ENCODE measurements at places on chromosomes 3 and 15.

GRCh38 chr15:91924837-91925495 lies 71.5 kb downstream of the SLCO3A1 start:
- no peak overlapping the region for H3K4me3 ChIP-seq
- no peak for DNase-seq
- peak overlapping the region; percentile 43 for H3K27ac ChIP-seq
- no peaks in the 10 kb centered on the region for H3K27me3 ChIP-seq
- no peaks in the 10 kb centered on the region for H3K36me3 ChIP-seq

DNA sequence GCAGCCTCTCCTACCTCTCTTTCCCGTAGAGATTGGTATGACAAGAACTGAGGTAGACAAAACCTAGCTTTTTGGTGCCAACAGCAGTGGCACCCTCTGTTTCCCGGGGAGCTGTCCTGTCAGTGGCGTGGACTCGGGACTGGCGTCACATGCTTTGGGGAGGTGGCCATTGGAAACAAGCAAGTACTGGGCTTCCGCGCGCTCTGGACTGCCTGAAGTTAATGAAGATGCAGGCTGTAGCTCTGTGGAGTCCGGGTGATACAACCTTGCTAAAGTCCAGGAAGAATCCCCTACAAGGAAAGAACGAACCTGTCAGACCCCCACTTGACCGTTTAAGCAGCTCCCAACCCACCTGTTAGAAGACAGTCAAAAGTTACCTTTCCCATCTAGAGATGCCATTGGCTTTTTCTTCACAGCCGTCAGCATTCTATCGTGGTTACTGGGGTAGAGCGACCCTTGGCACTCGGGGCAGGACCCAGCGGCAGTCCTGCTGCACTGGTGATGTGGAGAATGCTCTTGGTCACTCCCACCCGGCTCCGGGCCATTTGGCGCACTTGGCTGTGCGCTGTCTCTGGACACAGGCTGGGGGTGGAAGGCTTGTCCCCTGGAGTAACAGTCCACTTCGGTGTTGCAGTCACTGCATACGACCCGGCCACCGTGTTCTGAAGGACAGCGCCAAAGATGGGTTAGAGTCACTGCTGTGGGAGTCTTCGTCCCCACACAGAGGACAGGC lies 120.5 kb downstream of the LRIG1 start:
- no peaks in the 10 kb centered on the region for H3K27me3 ChIP-seq
- no peak overlapping the region for H3K4me3 ChIP-seq
- DNase-seq, result no peak
- H3K36me3 ChIP-seq, result peaks cover 4% of the 10 kb centered on the region
- H3K4me1 ChIP-seq, result peaks cover 20% of the 10 kb centered on the region
- H3K27ac ChIP-seq, result peak overlapping the region; percentile 88

DNA sequence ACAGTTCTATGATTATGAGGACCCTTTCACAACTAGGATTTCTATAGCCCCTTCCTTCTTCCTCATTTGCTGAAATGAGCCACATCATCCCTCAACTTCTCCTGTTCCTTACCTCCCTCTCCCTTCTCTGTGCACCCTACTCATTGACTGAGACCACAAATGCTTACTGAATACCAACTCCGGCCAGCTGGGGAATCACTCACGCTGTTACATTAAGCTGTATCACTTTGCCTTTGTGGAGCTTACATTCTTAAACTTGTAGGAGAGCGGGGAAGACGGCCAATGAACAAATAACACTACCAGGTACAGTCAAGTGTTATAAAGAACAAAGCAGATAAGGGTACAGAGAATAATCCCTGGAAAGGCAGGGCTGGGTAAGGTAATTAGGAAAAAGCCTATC lies 5.7 kb downstream of the SUCLG2 start:
- H3K27ac ChIP-seq, result no peak overlapping the region
- DNase-seq, result no peak
- H3K4me3 ChIP-seq, result no peak overlapping the region
- peaks cover 44% of the 10 kb centered on the region for H3K4me1 ChIP-seq
- peaks cover 12% of the 10 kb centered on the region for H3K36me3 ChIP-seq
- no peaks in the 10 kb centered on the region for H3K27me3 ChIP-seq

- H3K4me1 ChIP-seq, result peaks cover 5% of the 10 kb centered on the region
- H3K4me3 ChIP-seq, result no peak overlapping the region
- DNase-seq, result no peak
- H3K27ac ChIP-seq, result no peak overlapping the region
- peaks cover 13% of the 10 kb centered on the region for H3K36me3 ChIP-seq
These were observed 67.7 kb downstream of the SCAPER start for GRCh38 chr15:76837474-76837873.

GRCh38 chr3:72458375-72458774 lies 389.9 kb downstream of the SHQ1 start:
- peaks cover 3% of the 10 kb centered on the region for H3K36me3 ChIP-seq
- no peak overlapping the region for H3K27ac ChIP-seq
- no peak overlapping the region for H3K4me3 ChIP-seq
- H3K27me3 ChIP-seq, result peaks cover 42% of the 10 kb centered on the region
- H3K4me1 ChIP-seq, result peaks cover 7% of the 10 kb centered on the region
- no peak for DNase-seq

GRCh38 chr3:69058180-69058946 lies 6.2 kb upstream of the TMF1 start:
- peaks cover 6% of the 10 kb centered on the region for H3K36me3 ChIP-seq

- no peaks in the 10 kb centered on the region for H3K36me3 ChIP-seq
- H3K27me3 ChIP-seq, result no peaks in the 10 kb centered on the region
- no peak for DNase-seq
- no peak overlapping the region for H3K4me3 ChIP-seq
- no peak overlapping the region for H3K27ac ChIP-seq
These were observed 427.5 kb downstream of the TUSC7 start for GRCh38 chr3:117137065-117137464.

DNA sequence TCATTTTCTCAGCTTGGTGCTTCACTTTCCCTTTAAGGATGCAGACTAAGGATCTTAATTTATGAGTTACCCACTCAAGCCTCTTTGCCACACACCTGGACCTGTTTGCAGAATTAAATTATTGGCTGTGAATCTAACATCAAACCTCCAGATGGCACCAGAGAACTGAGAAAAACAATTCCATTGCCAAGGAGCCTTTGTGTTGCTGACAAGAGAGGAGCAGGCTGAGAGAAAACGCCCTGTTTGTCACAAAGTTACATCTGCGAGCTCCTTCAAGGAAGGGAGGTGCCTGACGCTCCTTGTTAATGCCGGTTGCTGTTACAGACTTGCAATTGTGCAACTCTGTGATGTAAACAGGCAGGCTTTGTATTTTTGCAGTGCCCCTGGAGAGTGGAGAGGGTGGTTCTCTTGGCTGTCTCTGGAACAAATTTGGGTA lies 36.3 kb upstream of the TMC3 start:
- no peak overlapping the region for H3K27ac ChIP-seq
- peaks cover 5% of the 10 kb centered on the region for H3K36me3 ChIP-seq
- H3K4me1 ChIP-seq, result peaks cover 14% of the 10 kb centered on the region
- peaks cover 46% of the 10 kb centered on the region for H3K27me3 ChIP-seq

DNA sequence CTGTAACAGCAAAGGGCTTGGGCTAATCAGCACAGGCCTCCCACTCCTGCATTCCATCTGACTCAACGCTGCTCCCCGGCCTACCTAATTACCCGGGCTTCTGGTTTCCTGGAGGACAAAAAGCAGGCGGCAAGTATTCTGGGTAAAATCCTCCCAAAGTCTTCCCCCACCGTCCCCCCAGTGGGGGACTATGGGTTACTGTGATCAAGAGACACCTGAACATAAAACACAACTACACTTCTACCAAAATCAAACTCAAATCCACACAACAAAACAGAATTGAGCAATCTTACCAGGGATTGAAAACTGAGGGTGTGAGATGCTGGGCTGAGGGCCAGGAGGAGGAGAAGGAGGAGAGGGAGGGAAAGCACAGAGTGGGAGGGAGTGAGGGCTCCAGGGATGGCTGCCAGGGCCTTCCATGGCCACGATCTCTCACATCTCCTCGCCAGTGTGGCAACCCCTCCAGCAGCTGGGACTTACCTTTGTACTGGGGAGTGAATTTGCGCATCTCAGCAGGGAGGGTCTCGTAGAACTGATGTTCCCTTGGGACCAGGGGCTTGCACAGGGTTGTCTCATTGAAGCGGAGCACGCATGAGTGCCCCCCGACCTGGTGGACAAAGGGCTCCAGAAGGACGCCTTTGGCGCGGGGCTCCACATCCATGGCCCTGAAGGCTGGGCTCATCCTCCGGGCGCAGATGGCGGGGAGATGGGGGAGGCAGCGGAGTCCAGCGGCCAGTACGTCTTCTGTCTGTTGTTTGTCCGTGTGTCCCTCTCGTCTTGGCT lies 9.1 kb upstream of the NCKIPSD start:
- no peak overlapping the region for H3K4me3 ChIP-seq
- H3K4me1 ChIP-seq, result peaks cover 17% of the 10 kb centered on the region
- H3K27ac ChIP-seq, result peak overlapping the region; percentile 27

GRCh38 chr15:98967096-98967495 lies 40.5 kb downstream of the PGPEP1L start:
- no peaks in the 10 kb centered on the region for H3K27me3 ChIP-seq
- H3K27ac ChIP-seq, result no peak overlapping the region
- H3K4me1 ChIP-seq, result peaks cover 3% of the 10 kb centered on the region
- no peak overlapping the region for H3K4me3 ChIP-seq

DNA sequence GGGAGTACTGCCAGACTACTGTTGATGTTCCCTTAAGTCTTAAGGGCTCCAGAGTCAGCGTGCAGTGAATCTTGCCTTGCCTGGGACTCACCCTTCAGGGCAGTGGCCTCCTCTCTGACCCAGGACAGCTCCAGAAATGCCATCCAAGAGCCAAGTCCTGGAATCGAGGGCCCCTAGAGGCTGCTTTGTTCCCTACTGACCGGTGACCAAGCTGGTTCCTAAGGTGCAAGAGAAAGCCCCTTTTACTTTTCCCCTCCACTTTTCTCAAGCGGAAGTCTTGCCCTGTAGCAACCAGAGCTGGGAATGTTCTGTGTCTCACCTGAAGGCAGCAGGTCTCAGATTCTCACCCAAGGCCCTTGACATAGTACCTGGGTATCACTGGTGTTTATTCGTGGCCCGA lies 238.0 kb downstream of the DOCK3 start:
- H3K4me1 ChIP-seq, result no peaks in the 10 kb centered on the region
- H3K36me3 ChIP-seq, result peaks cover 3% of the 10 kb centered on the region
- no peak overlapping the region for H3K4me3 ChIP-seq

DNA sequence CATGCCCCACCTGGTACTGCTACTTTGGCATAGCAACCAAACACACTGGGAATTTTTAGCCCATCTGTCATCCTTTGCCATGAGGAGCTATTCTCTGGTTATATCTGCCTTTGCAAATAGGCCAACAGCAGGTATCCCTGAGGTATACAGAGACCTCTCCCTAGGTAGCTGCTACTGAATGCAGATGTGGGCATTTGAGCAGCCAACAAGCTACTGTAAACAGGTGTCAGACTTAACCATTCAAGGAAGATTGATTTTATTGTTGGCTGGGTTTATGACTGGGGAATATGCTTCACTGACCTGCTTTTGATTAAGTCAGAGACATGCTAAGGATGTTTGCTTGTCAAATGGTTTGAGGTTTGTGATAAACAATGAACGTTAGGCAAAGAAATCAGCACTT lies 183.2 kb downstream of the OXSM start:
- no peaks in the 10 kb centered on the region for H3K36me3 ChIP-seq
- H3K27ac ChIP-seq, result no peak overlapping the region
- H3K4me1 ChIP-seq, result no peaks in the 10 kb centered on the region
- no peak overlapping the region for H3K4me3 ChIP-seq
- no peak for DNase-seq

DNA sequence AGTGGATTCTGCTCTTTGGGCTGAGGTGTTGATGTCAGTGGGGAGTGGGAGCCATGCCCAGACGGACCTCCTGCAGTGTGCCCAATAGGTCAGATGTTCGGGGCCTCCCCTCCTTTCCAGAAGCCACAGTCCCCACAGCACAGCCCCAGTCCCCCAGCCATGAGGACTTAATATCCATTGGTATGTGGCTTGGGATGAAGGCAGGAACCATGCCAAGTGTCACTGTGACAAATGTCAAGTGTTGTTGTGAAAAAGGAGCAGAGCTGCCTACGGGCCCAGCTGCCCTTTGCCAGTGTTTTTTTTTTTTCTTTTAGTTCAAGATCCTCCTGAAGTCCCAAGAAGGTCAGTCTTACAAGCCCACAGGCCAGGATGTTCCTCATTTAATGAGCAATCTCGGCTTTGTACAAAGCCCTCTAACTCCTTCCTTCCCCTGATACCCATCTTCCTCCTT lies 12.2 kb downstream of the SEMA3G start:
- no peaks in the 10 kb centered on the region for H3K27me3 ChIP-seq
- DNase-seq, result no peak
- peak overlapping the region; percentile 63 for H3K27ac ChIP-seq
- H3K4me1 ChIP-seq, result peaks cover 22% of the 10 kb centered on the region

DNA sequence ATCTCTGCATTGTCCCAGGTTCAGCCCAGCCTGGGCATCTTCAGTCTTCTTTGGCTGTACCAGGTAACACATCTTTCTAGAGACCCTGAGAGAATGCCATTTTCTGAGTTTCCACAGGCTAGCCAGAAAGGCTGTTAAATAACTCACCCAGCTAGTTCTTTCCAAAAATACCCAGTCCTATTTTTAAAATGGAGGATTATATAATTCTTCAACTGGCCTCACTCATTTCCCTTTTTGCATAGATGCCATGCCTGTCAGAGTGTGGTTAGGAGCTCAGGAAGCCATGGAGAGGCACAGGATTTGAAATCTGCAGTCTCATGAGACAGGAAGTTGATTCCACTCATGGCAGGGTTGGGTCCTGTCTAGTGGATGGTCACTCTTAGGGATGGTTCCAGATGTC lies 39.8 kb downstream of the CEMIP start:
- no peak for DNase-seq
- H3K4me3 ChIP-seq, result no peak overlapping the region
- H3K36me3 ChIP-seq, result no peaks in the 10 kb centered on the region
- no peak overlapping the region for H3K27ac ChIP-seq

- no peak for DNase-seq
- no peak overlapping the region for H3K4me3 ChIP-seq
- peaks cover 3% of the 10 kb centered on the region for H3K4me1 ChIP-seq
- peaks cover 2% of the 10 kb centered on the region for H3K36me3 ChIP-seq
- no peak overlapping the region for H3K27ac ChIP-seq
- H3K27me3 ChIP-seq, result peaks cover 64% of the 10 kb centered on the region
These were observed 107.1 kb upstream of the TSC22D2 start for GRCh38 chr3:150300852-150301517.

- DNase-seq, result peak; percentile 27
- peak overlapping the region; percentile 98 for H3K27ac ChIP-seq
- peaks cover 39% of the 10 kb centered on the region for H3K4me1 ChIP-seq
- H3K27me3 ChIP-seq, result no peaks in the 10 kb centered on the region
These were observed 62.5 kb downstream of the SFMBT1 start for GRCh38 chr3:52983336-52983807.

- no peak overlapping the region for H3K4me3 ChIP-seq
- DNase-seq, result no peak
- peaks cover 11% of the 10 kb centered on the region for H3K36me3 ChIP-seq
- H3K27me3 ChIP-seq, result no peaks in the 10 kb centered on the region
- H3K4me1 ChIP-seq, result peaks cover 16% of the 10 kb centered on the region
These were observed 14.1 kb downstream of the APH1B start for GRCh38 chr15:63291507-63291906.

All from T-helper 17 cell (primary cell).